ENCODE measurements at places on chromosomes 1 and 21.

DNA sequence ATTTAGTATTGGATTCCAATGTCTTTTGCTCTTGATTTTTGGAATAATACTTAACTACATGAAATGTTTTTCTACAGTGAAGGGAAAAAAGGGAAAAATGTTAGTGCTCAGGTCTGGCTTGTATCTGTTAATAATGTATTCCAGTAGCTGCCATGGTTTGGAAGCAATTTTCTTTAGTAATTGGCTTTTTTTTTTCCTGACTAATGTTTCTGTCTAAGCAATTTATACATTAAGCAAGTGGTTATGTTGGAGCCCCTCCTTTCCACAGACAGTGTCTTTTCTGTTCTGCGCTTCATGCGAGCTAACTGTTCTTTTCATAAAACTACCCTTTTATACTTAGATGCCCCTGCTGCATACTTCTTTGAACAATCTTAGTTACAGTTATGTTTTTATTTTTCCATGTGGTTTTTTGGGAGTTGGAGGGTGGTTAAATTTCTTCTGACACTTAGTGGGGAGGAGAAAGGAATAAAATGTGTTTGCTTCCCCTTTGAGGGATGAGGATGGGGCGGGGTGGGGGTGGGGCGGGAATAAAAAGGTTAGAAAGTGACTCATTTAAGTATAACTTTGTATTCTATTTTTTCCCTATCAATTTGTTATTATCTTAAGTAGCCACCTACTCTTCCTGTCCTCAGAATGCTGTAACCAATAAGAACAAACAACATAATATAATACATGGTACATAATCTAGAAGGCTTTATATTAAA, 83.1 kb downstream of the CLIC4 start:
- DNase-seq, result no peak

DNA sequence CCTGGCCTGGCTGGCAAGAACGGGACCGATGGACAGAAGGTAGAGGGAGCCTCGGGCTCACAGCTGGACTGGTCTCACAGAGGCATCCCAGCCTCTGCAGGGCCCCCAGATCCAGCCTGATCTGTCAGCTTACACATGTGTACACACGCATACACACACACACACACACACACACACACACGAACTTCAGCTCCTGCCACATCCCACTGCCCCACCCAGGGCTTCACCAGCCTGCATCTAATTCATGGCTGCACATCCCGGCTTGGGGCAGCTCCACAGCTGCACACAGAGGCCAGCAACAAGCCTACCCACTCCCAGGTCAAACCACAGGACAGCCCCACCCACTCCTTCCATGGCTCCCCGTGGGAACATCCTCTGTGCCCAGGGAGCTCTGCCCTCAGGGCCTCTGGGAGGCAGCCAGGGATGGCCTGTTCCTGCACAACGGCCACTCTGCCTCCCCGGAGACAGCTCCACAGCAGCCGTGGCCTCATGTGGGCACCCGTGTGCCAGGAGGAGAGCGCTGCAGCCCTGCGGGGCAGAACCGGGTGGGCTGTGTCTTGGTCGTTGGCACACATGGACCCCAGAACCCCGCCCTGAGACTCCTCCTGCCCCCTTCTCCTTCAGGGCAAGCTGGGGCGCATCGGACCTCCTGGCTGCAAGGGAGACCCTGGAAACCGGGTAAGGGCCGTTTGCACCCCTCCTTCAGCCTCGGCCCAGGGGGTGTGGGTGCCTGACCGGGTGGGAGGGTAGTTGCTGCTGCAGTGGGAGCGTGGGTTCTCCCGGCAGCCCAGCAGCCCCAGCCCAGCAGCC, 19.1 kb downstream of the COL6A2 start:
- peak; percentile 33 for DNase-seq

- no peak for DNase-seq
These were observed 149.3 kb downstream of the AK5 start for GRCh38 chr1:77430966-77431690.

GRCh38 chr1:235972311-235972689, 92.6 kb downstream of the NID1 start:
- DNase-seq, result no peak

DNA sequence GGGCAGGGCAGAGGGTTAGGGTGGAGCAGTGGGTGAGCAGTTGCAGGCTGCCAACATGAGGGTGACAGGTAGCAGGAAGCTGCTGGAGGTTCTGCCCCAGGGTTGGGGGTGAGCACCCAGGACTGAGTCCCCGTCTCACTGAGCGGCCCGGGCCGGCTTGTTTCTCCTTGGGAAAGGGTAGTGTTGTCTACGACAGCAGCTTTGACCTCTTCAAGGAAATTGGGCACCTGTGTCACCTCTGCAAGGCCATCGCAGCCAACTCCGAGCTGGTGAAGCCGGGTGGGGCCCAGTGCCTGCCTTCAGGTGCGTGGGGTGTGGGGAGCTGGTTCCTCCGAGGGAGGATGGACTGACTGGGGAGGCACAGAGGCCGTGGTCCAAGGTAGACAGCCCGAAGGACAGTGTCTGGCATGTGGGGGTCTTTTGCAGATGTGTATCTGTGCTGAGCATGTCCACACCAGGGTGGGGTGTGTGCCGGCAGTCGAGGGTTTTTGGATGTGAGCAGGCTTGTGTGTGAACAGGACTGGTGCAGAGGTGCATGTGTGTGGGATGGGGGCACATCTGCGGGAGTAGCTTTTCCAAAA, 51.9 kb downstream of the DISP3 start:
- DNase-seq, result no peak

- DNase-seq, result no peak
These were observed 3.1 kb upstream of the KRTAP21-1 start for GRCh38 chr21:30758306-30758705.

DNA sequence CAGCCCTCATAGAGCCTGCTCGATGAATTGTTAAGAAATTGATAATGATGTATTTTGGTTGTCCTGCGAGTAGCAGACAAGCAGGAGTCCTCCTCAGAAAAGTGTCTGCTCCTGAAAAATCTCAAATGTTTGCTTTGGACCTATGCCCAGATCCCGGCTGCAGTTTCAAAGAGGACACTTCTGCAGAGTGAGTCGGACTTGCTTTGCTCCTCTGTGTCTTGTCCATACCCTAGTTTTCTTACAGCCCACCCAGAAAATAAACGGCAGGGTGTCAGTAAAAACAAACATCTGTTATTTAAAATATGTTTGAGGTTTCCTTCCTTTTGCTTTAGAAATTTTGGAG, 2.8 kb downstream of the S100A10 start:
- DNase-seq, result no peak

GRCh38 chr1:20725189-20726117, 7.0 kb downstream of the SH2D5 start:
- no peak for DNase-seq

DNA sequence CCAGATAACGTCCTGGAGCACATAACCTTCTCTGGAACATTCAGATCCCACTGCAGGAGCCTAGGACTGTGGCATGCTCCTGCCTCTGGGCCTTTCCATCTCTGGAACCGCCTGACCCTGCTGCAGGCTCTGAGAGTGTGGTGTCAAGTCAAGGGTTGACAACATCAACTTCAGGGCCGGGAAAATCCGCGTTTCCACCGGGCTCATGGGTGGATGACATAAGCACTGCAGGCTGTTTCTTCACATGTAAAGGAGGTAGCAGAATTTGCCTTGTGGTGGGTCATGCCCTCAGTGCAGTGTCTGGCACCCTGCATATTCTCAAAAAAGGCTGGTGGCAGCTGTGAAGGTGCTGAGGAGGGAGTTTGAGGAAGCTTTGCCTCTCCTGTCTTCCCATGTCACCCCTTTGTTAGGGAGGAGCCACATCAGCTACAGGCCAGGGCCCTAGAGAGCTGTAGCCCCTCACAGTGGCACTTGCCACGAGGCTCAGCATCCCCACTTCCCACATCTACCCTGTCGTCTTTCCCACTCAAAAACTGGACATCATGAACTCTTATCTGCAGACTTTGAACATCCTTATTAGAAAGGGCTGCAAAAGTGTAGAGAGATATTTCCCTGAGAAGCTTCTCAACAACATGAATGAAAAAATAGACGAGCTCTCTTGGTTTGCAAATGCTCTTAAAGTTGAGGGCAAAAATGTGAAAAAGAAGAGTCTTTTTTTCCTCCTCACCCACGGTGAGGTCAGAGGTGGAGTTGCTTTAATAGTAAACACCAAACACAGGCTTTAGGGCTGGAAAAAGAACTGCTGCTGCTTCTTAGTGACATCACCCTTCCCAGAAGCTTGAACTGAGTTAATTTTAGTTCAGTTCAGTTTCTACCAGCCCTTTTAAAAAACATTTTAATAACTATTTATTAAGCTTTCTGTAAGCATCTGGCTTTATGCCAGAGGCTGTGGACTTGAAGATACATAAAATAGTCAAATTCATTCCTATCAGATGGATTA, 121.3 kb downstream of the HUNK start:
- no peak for DNase-seq

DNA sequence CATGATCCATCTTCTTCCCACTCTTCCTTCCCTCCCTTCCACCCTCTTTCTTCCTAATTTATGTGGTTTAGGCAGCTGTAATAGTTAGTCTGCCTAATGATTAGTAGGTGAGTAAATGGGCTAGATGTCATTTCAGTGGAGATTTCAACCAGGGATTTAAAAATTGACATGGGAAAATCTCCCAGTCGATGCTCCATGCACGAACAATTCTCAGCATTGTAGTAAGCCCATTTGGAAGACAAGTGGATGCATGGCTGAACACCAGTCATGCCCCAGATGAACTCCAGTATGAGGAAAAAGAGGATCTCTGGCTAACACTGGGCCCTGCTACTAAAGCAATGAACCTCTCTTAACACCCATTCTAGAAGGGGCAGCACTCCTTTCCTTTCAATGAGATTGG, 25.3 kb downstream of the CHI3L2 start:
- DNase-seq, result no peak

DNA sequence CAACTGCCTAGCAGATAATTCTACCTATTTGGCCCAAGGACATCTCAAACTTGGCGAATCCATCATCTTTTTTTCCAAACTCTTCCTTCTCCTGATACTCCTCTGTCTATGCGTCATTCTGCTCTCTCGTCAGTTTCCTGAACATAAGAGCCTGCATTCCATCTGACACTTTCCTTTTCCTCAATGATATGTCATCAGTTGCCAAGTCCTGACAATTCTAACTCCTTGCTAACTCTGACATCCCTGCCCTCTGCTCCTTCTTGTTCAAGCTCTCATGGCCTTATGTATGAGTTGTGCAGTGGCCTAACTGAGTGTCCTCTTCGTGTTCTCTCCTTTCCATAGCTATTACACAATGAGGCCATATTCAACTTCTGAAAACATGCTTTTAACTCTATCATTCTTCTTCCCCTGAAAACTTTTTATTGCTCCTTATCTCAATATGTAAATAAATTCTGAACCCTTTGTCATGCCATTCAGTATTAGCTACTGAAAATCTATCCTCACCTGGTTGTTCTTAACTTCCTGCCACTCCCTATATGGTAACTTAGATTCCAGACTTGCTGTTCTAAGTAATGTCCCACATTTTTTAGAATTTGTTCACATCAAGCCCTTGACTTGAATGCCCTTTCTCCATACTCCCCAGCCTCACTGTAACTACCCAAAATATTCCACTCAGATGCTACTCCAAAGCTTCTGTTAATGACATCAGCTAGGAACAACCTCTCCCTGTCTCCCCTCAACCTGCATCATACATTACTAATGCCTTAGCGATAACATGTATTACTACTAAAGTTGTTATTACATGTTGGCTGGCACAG, 11.5 kb downstream of the PALMD start:
- DNase-seq, result no peak

DNA sequence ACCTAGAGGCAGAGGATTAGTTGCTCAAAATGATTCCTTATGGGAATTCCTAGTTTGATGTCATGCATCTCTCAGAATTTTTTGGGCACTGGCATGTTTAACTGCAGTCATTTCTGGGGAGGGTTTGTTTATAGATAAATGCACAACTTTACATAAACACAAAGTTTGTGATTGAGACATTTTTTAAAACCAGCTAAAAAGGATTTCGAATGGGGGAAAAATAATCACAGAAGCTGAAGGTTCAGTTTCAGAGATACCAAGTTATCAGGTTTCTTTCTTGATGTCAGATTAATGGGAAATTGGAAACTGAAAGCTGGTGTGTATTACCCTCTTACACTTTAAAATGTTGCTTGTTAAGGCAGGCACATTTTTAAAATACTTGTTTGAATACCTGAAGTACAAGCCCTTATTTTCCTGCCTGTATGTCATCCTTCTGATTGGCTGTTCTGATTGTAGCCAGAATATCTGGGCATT, 72.1 kb downstream of the DISP1 start:
- DNase-seq, result no peak

GRCh38 chr1:179090522-179090921, 8.7 kb downstream of the TOR3A start:
- peak; percentile 31 for DNase-seq

GRCh38 chr1:147083919-147084272, 88.4 kb downstream of the PRKAB2 start:
- no peak for DNase-seq

- DNase-seq, result no peak
These were observed 228.4 kb downstream of the SEC16B start for GRCh38 chr1:177741476-177741875.

- no peak for DNase-seq
These were observed 269.7 kb downstream of the FOXD2 start for GRCh38 chr1:47707503-47707902.

- no peak for DNase-seq
These were observed 28.4 kb downstream of the CACHD1 start for GRCh38 chr1:64498325-64498724.

- no peak for DNase-seq
These were observed 126.5 kb upstream of the TNFSF4 start for GRCh38 chr1:173333581-173333980.

DNA sequence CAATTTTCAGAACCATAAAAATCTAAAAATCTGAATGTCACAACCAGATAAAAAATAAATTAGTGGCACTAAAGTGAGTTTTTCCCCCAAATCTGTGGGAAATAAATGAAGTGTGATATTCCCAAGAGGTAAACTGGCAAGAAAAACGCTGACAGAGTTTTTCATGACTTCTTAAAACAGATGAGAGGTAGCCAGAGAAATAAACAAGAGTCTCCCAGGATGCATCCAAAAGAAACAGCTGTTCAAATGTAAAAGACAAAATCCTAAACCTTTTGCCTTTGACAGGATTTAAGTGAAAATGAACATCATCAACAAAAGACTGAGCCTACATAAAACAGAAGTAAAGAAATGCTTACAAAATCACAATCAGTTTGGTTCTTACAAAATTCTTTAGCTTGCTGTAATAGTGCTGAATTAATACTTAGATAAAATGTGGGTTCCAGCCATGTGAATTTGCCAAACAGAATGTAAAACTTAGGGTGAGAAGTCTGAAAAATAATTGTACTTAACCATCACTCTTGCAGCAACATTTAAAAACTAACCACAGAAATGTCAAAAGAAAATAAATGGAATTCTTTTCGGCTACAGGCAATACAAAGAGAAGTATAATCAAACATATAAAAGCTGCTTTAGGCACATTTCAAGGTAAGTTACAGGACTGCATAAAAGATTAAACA, 133.6 kb downstream of the EIF4G3 start:
- DNase-seq, result no peak

Measured in D341Med (cell line).